ENCODE measurements at places on chromosomes 3 and 15. TPM values are rescaled to one million over a fixed set of nuclear protein-coding genes. Genes with fewer than 3 reads are reported as not detected.

Gene FAM98B
- total RNA-seq = 38.1 TPM

DNA sequence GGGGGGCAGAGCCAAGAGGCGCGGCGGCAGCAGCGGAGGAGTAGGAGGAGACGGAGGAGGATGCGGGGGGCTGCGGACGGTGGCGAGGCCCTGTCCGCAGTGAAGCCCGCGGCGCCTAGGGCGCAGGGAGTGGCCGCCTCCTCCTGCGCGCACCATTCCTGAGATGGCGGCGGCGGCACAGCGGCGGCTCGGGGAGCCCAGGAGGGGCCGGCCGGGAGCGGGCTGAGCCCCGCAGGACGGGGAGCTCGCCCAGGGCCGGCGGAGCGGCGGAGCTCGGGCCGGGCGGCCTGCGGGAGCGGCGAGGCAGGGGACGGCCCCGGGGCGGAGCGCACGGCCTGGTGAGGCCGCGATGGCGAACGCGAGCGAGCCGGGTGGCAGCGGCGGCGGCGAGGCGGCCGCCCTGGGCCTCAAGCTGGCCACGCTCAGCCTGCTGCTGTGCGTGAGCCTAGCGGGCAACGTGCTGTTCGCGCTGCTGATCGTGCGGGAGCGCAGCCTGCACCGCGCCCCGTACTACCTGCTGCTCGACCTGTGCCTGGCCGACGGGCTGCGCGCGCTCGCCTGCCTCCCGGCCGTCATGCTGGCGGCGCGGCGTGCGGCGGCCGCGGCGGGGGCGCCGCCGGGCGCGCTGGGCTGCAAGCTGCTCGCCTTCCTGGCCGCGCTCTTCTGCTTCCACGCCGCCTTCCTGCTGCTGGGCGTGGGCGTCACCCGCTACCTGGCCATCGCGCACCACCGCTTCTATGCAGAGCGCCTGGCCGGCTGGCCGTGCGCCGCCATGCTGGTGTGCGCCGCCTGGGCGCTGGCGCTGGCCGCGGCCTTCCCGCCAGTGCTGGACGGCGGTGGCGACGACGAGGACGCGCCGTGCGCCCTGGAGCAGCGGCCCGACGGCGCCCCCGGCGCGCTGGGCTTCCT is at the start of gene GPR27:
Gene GPR27, plus strand, starts transcription at position 155 of the 909 bp plus-strand sequence. Its CDS starts 195 bp downstream, at position 350.
- peak; percentile 45 for DNase-seq

- DNase-seq = no peak
Observed at GRCh38 chr3:152225201-152225600, 43.5 kb upstream of the MBNL1 start.

DNA sequence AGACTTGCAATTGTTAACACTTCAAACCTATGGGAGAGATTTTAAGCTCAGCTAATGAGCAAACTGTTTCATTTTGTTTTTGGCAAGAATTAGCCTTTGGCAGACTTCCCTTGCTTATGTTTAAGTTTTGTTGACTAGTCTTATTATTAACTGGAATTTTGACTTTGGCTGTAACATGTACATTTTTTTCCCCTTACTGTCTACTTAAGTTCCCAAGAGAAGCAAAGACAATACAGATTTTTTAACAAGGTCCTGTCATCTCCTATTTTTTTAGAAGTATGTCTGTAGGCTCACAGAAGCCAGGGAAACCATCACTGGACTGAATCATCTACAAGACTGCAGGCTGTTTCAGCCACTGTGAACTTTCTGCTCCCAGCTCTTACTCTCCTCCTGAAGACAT is 74.3 kb downstream of the DGKG start:
- DNase-seq = no peak

Measured in WTC11 (cell line).